Fibroblast of gingiva (primary cell): ENCODE measurements at places on chromosomes 2 and 18.

DNA sequence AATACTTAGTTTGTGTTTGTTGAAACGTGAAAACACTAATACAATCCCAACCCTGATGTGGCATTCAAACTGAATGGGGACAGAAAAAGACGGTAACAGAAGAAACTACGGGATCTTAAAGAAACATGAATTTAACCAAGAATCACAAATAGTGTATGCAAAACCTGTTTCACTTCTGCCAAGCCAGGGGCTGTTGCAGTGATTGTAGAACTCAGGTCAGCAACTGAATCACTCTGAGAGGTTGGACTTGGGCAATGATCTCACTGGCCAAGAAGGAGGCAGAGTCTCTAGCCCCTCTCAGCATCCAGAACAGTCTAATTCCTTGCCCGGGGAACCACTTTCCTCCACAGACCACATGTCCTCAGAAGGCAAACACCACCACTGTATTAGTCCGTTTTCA is 54.9 kb upstream of the CRIM1 start:
- no peak for DNase-seq

GRCh38 chr2:46134531-46135227 is 162.5 kb upstream of the EPAS1 start:
- DNase-seq, result peak; percentile 27

DNA sequence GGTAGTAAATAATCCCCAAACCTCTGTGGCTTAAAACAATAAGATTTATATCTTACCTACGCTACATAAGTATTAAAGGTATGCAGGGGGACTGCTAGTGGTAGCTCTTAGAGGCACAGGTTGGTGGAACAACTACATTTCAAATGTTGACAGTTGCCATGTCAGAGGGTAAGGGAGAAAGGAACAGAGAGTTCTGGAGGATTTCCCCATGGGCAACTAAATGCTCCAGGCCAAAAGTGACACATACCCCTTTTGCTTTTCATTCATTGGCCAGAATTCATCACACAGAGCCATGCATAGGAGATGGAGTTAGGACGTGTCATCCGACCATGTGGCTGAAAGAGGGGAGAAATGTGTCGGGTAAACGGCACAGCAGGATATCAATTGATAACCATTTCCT is 133.2 kb downstream of the NAPG start:
- DNase-seq, result no peak

GRCh38 chr2:179562330-179562885 is 297.8 kb upstream of the SESTD1 start:
- DNase-seq, result no peak

- DNase-seq, result no peak
These were observed 14.9 kb downstream of the PROKR1 start for GRCh38 chr2:68658266-68658665.
